ENCODE measurements at places on chromosomes 2 and 18.

DNA sequence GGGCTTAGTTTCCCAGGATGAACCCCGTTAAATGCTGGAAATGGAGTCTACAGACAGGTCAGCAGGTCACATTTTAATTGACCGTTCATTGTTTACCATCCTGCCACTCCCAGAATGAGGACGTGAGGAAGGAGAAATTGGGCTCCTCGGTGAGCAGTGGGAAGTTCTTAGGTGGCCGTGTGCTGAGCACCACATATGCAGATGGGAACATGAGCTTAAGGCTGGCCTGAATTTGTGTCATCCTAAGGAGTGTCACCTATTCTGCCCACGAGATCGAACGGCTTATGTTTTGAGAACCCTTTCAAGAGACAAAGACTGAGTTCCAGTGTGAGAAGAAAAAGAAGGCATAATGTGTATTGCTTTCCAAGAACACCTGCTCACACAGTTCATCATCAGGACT lies 234.4 kb upstream of the PXDN start:
- DNase-seq, result no peak

DNA sequence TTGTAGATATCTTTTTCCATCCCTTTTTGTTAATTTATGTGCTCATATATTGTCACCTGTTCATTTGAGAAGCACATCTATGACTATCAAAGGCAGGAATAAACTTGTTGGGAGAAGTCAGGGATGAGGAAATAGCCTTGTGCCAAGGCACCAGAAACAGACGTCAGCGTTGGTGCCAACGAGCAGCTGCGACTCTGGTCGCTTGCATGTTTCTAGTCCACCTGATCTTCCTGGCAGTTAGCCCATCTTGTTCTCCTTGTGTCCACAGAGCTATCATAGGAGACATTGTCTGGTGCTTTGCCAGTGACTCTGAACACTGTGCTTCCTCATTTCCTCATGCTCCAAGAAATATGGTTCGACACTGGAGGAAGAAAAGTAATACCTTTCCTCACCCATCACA lies 374.4 kb downstream of the PTPRM start:
- DNase-seq, result no peak

DNA sequence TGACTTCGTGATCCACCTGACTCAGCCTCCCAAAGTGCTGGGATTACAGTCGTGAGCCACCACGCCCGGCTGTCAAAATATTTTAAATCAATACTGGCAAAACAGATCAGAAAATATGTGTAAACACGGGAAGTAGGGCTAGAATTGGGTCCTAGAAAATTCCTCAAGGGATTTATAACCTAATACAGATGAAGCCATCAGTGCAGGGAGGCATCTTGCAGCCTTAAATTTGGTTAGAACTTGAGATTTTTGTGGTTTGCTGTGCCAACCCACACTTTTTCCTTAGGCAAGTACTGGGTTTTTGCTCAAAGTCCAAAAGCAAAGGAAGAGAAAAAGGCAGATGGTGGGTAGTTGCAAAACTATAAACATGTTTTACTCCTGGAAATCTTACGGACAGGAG lies 33.7 kb upstream of the NFE2L2 start:
- no peak for DNase-seq

- DNase-seq, result no peak
Measured at GRCh38 chr2:168114619-168115018, 132.8 kb downstream of the STK39 start.

DNA sequence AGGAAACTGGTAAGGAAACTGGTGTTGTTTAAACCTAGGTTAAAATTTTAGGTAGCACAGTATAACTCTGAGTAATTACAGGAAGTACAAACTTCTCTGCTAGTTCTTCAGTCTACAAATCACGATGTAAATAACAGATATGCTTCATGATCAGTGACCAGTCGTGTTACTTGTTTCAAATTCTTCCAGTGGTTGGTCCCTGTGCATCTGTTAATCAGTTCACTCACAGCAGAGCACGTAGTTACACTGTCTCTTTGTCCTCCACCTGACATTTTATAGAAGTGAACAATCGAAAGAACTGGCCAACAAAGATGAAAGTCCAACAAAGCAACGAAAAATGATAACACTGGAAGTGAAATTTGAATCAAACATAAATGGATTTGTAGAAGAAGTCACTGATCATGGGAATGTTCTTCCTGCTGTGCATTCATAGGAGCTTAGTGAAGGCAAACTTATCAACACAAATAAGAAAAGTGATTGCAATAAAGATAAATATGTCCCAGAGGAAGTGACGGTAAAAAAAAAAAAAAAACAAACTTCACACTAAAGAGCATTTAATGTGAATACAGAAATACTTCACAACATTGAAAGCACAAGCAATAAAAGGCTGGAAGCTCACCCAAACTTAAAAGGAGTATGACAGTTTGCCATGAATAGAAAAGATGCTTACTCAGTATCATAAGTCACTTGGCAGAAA lies 7.0 kb downstream of the EIF2AK2 start:
- no peak for DNase-seq

DNA sequence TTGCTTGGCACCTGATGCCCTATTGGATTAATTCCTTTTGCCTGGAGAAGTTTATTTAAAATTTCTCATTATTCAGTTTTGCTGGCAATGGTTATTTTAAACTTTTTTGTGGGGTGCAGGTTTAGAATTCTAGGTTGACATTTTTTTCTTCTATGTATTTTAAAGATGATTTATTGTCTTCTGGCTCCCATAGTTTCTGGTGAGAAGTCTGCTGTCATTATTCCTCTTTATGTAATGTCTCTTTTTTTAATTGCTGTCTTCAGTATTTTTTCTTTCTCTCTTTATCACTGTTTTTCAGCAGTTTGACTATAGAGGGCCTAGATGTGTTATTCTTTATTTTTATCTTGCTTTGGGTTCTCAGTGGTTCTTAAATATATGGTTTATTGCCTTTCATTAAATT lies 182.2 kb upstream of the STON1 start:
- DNase-seq, result no peak

DNA sequence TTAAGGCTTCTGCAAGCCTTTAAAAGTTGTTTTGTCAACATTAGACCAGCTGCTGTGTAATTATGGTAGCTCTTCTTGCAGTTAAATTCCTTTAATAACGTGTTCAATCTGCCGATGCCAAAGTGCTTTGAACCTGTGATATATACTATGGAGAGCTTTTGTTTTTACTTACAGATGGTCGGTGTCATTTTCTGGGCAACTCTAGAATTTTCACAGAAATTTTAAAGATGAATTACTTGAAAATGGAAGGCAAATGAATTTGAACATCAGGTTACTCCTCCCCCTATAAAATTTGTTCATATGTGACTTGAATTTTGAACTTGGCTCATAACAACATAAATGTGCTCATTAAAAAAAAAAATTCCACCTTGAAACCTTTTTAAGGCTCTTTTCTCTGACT lies 23.0 kb downstream of the LYPD6 start:
- no peak for DNase-seq

All from suppressor macrophage (primary cell).